ENCODE measurements at places on chromosomes 13 and 19. TPM values are rescaled to one million over a fixed set of nuclear protein-coding genes. Genes with fewer than 3 reads are reported as not detected.

DNA sequence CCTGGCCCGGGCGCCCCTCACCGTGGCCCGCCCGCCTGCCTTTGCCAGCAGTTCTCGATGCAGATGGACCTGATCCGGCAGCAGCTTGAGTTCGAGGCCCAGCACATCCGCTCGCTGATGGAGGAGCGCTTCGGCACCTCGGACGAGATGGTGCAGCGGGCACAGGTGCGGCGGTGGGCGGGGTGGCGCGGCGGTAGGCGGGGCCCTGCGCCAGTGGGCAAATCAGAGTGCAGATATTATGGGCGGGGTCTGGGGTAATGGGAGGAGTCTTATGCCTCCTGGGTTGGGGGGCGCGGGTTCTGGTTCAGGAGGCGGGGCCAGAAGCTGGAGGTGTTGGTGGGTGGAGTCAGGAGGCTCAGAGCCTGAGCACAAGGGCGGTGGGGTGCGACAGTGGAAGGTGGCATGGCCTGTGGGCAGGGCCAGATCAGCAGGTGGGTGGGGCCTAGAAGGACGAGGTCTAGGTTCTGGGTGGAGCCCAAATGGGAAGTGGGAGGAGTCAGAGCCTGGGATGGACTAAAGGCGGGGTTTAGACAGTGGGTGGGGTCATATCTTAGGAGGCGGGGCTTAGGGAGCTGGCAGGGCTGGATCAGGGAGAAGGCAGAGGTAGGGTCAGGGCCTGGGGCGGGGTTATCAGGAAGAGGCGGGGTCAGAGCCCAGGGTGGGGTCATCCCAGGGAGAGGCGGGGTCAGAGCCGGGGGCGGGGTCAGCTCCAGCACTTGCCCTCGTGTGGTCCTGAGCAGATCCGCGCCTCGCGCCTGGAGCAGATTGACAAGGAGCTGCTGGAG lies 5.6 kb downstream of the APC2 start:
- peak; percentile 24 for DNase-seq
- H3K36me3 ChIP-seq, result no peaks in the 10 kb centered on the region
- H3K4me1 ChIP-seq, result no peaks in the 10 kb centered on the region
- H3K27me3 ChIP-seq, result peaks cover 56% of the 10 kb centered on the region
- no peak overlapping the region for H3K27ac ChIP-seq

Gene ERICH4
- not detected for total RNA-seq

DNA sequence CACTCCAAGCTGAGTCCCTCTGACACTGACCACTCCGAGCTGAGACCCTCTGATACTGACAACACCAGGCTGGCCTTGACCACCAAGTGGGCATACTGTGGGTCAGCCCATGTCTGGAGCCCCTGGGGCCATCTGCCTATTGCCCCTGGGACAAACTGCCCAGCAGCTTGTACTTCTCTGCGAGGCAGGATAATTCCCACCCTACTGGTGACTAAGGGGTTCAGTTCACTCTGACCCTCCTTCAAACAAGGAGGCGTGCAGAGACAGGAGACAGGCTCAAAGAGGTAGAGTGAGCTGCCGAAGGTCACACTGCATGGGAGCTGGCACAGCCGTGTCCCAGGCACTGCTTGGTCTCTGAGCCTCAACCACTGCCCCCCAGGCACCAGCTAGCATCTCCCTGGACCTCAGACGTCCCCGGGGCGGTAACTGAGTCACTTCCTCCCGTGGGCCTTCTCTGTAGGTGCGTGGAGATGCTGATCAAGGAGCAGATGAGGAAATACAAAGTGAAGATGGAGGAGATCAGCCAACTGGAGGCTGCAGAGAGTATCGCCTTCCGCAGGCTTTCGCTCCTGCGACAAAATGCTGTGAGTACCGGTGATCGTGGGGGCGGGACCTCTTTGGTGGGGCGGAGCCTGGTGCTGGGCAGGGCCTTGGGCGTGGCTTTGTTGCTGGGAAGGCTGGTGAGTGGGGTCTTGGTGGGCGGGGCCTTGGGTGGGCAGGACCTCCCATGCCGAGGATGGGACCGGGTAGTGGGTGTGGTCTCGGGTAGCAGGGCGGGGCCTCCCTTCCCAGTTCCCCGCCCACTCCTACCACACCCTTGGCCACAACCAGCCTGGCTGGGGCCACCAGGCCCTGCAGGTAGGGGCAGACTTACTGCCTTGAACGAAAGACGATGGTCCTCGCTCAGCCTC lies 5.8 kb upstream of the USE1 start:
- H3K27me3 ChIP-seq, result no peaks in the 10 kb centered on the region
- DNase-seq, result no peak
- no peak overlapping the region for H3K4me3 ChIP-seq
- no peak overlapping the region for H3K27ac ChIP-seq
- no peaks in the 10 kb centered on the region for H3K4me1 ChIP-seq
- no peaks in the 10 kb centered on the region for H3K36me3 ChIP-seq

GRCh38 chr19:5436106-5436947 lies 18.9 kb upstream of the ZNRF4 start:
- no peak overlapping the region for H3K4me3 ChIP-seq
- no peaks in the 10 kb centered on the region for H3K36me3 ChIP-seq
- DNase-seq, result no peak
- no peaks in the 10 kb centered on the region for H3K4me1 ChIP-seq
- peaks cover 4% of the 10 kb centered on the region for H3K27me3 ChIP-seq

DNA sequence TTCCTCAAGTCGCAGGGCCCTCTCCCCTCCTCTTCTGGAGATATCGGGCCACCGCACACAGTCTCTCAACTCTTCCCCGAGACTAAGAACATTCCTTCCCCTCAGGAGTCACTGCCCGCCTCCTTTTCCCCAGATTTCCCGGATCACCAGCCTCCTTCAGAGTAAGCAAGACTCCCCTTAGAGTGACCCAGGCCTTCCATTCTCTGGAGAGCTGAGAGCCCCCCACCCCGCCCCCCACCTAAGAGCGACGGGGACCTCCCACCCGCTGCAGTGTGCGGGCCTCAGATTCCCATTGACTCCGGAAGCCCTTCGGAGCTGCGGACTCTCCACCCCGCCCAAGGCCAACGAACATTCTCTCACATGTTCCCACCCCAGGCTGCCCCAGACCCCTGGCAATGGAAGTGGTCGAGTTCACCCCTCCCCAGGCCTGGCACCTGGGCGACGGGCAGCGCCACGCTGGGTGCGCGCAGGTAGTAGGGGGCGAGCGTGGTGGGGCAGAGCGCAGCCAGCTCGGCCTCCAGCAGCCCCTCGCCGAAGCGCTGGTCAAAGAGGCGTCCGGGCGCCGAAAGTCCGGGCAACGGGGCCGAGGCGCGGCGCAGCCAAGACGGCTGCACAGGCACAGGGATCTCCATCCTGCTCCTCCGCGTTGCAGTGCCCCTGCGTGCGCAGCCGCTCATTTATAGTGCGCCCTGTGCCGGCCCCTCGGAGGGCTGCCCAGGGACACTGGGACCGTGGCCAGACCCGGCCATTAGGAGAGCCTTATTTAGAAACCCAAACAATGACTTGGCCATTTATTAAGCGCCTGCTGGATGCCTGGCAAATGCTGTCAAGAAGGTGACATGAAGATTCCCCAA lies at the start of gene HSPB6:
TSS of gene HSPB6 (minus strand) at position 653 of the 854 bp plus-strand sequence. CDS start at position 632, 21 bp downstream.
- H3K4me3 ChIP-seq, result peak within 1 kb of the TSS; percentile 94
- peak; percentile 82 for DNase-seq
- H3K4me1 ChIP-seq, result peaks cover 17% of the 10 kb centered on the region
- H3K27me3 ChIP-seq, result no peaks in the 10 kb centered on the region
- H3K36me3 ChIP-seq, result no peaks in the 10 kb centered on the region

DNA sequence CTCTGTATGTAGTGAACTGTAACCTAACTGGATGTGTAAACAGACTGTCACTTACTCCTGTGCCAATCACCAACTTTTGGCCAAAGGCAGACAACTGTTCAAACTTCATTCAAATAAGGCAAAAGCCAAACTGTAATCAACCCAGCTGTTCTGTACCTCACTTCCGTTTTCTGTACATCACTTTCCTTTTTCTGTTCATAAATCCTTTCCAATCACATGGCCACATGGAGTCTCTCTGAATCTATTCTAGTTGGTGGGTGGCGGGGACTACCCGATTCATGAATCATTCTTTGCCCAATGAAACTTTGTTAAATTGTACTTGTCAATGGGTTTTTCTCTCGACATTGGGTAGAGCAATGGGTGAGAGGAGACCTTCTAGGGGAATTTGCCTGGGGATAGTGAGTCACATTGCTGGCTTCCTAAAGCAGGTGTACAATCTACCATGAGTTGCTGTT lies 178.3 kb upstream of the RFC3 start:
- H3K36me3 ChIP-seq, result no peaks in the 10 kb centered on the region
- peak overlapping the region; percentile 85 for H3K27ac ChIP-seq
- H3K4me3 ChIP-seq, result no peak overlapping the region

GRCh38 chr19:17125728-17126677 lies 50.4 kb downstream of the MYO9B start:
- no peaks in the 10 kb centered on the region for H3K27me3 ChIP-seq
- no peaks in the 10 kb centered on the region for H3K36me3 ChIP-seq
- no peaks in the 10 kb centered on the region for H3K4me1 ChIP-seq
- no peak for DNase-seq
- peak overlapping the region; percentile 35 for H3K27ac ChIP-seq

Gene CYP2A7
- total RNA-seq, result not detected

Gene ZNF415
- total RNA-seq, result 19.5 TPM

GRCh38 chr13:99658261-99658991 lies 157.2 kb downstream of the TM9SF2 start:
- no peaks in the 10 kb centered on the region for H3K36me3 ChIP-seq
- peak overlapping the region; percentile 78 for H3K27ac ChIP-seq
- H3K4me1 ChIP-seq, result no peaks in the 10 kb centered on the region
- peak overlapping the region; percentile 61 for H3K4me3 ChIP-seq
- DNase-seq, result peak; percentile 53

Gene N4BP2L1
- 44.1 TPM for total RNA-seq

Gene GPR12
- not detected for total RNA-seq

Gene NAT14
- total RNA-seq, result 16.8 TPM

DNA sequence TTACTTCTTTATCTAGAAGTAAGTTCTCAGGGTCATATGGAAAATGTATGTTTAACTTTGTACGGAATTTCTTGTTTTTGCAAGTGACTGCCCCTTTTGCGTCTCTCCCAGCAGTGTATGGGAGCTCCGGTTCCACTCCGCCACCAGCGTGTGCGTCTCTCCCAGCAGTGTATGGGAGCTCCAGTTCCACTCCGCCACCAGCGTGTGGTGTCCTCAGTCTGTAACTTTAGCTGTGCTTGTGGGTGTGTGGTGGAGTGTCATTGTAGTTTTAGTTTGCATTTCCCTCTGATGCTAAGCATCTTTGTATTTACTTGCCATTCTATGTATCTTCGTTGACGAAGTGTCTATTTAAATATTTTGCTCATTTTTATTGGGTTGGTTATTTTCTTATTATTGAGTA lies 2.4 kb downstream of the CUL4A start:
- H3K27me3 ChIP-seq, result no peaks in the 10 kb centered on the region
- H3K4me3 ChIP-seq, result no peak overlapping the region
- H3K27ac ChIP-seq, result no peak overlapping the region
- peaks cover 14% of the 10 kb centered on the region for H3K4me1 ChIP-seq
- DNase-seq, result no peak

All from uterus (tissue), 4 donors.